ENCODE measurements at places on chromosomes 3 and 15.

DNA sequence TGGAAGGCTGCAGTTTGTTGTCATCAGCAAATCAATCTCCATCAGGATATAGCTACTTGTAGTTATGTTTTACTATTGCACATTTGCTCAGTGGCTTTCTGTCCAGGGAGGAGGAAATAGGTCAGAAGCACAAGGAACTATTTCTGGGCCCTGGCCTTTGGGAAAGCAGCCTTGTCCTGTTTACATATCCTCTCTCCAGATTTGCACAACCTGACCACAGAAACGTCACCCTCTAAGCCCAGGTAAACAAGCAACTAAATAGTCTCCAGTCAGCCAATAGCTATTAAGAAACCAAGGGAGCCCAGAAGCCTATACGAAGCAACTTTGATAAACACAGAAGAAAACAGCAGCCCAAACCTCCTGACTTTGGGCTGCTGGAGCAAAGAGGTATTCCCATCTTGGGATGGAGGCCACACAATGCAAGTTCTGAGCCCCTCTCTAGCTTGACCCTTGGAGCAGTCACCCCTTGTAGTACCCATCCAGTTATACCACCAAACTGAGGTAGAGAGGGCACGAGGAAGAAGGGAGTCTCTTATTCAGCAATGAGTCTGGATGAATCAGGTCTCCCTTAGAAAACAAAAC, 2.3 kb upstream of the FEM1B start:
- no peak for DNase-seq

- no peak for DNase-seq
These were observed 23.6 kb upstream of the DUT start for GRCh38 chr15:48307586-48307985.

DNA sequence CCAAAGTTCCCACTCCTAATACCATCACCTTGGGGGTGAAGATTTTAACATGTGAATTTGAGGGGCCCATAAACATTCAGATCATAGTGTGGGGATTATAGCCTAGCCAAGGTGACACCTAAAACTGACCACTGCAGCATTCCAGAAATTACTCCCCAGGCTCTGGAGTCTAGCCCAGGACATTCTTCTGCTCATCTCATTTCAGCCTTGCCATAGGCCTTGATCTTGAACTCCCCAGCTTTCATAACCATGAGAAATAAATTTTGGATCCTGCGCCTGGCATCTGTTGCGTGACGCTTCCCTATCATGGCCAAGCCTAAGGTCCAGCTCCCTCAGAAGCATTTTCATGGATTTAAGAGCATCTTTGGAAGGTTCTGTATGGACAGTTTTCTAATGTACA, 502.9 kb upstream of the THBS1 start:
- DNase-seq: no peak

DNA sequence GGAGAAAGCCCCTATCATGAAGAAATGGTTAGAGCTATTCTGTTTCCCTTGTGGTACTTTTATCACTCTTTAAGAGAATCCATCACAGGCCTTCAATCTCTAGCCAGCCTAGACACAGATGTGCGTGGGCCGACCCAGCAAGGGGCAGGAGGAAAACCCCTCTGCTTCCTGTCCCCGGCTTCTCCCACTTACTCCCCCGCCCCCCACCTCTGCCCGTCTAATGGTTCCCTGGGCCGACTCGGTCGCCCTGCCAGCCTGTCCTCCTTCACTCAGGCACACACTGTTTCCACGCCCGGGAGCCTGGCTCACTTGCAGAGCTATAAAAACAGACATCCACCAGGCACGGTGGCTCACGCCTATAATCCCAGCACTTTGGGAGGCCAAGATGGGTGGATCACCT, 58.3 kb upstream of the TFRC start:
- DNase-seq: no peak

- DNase-seq: no peak
These were observed 11.8 kb downstream of the GOLIM4 start for GRCh38 chr3:168083906-168084305.

DNA sequence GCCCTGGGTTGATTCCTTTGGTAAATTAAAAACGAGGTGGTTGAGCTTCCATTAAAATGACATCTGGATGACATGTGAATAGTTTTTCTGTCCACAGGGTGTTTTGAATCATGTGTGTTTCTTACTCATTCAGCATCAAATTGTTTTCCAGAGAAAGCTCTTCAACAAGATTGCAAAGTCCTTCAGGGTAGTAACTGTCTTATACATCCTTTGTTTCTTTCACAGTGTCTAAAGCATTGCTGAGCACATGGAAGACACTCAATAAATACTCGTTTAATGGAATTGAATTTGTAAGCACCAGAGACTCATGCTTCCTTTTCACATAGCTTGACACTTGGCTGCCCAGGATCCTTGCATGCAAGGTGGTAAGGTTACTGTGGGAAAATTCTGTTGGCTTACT, 223.1 kb upstream of the CNTN6 start:
- no peak for DNase-seq

DNA sequence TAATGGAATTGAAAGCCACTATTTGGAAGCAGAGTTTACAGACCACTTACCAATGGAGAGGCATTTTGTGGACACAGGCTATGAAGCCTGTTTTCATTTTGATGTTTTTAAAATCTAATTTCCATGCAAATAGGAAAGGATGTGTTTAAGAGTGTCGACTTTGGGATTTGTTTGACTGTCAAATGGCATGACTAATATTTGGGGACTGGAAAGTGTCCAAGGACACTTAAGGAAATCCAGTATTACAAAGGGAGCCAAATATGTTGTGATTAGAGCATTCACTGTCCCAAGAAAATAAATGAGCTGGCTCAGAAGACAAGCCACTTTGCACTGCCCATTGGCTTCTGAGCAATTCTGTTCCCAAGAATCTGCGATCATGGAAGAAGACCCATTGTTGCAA, 34.0 kb upstream of the SLC6A11 start:
- no peak for DNase-seq

DNA sequence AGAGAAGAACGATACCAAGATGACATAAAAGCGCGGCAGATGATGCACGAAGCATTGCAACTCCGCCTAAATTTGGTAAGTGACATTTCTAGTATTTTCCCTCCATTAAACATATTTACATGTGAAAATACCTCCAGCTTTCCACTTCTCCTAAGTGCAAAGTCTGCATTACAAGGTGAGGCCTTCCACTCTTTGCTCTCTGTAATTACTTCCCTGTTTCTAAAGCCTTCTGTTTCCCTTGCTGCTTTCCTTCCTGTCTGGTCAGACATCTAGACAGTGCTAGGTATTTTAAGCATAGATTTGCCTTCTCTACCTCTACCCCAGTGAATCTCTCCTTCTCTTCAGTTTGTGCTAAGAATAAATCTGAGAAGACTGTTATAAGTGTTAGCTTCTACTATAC, 1.9 kb downstream of the P2RY12 start:
- DNase-seq: no peak

DNA sequence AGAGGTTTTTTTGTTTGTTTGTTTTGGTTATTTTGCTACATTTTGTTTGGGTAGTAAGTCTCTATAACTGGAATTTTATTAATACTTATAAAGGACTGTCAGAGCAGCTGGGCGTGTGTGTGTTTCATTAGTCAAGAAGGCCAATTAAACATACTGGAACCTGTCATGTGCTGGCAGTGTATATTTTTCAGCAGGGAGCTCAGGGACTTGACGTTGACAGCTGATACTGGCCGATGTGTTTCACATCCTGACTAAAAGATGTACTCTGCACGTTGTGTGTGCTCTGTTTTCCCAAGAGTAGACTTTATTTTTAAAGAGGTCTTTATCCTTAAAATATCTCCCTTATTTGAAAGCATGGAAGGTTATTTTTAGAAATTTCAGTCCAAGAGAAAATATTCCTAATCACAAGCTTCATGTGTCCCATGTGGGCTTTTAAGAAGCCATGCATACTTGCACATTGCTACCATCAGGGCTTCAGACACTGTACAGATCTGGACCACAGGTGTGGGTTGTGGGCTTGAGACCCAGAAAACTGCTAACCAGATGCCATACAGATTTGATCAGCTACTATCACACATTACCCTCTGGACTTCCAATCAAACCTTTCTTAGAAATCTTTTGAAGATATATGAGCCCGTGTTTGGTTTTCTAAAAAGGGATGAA, 135.9 kb downstream of the FEZF2 start:
- DNase-seq: no peak

DNA sequence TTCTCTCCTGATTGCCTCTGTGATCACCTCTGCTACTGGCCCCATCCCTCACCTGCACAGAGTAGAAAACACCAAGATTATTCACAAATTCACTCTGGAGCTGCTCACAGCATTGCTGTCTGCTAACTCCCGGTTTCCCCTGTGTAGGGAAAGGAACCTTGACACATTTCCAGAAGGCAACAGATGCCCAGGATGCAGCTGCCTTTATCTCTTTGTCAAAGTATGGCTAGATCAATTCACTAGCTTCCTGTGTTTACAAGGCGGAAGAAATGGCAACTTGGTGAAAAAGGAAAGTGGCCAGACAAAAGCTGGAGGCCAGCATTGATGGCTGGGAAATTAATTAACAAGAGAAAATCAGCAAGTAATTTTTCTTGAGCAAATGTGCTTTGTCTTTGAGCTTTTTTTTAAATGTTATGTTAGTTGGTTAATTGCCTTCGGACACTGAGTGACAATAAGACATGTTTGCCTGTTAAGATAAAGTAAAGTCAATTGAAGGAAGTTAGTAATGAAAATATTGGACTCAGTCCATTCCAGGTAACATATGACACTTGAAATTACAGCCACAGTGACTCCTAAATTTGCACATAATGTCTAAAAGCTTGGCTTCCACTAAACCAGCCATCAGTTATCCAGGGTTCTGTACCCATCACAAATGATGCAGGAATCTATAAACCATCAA, 394.6 kb upstream of the IL12A start:
- no peak for DNase-seq

DNA sequence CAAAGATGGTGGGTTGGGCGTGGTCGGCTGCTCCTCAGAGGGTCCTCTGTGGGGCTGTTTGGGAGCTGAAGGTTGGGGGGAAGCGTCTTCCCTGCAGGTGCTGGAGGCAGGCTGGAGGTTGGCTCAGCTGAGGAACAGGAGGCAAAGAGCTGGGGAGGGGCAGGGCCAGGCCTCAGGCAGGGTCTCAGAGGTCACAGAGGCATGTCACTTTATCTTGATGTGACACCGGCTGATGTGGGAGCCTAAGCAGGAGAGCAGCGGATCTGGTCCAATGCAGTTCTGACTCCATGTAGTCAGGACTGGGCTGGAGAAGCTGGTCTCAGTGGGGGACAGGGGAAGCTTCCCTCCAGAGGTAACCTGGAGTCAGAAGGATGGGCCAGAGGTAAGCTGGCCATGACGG, 7.7 kb upstream of the GNAT1 start:
- no peak for DNase-seq

- no peak for DNase-seq
These were observed 368.4 kb upstream of the IL12A start for GRCh38 chr3:159620281-159620680.

DNA sequence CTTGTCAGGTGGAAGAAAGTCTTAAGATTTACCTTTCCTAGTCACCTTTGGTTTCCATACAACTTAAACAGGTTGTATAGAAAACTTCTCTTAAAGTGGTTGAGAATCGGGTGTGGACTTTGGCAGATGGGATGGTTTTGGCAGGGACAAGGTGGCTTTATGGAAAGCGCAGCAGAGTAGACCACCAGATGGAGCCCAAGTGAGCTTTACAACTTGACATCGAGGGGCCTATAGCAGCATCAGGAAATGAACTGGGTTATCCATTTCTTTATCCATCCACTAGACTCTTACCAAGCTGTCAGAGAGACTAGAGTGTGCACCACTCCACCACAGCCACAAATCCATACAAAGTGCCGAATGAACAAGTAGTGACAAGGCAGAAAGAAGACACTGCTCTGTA, 85.3 kb upstream of the MBNL1 start:
- no peak for DNase-seq

GRCh38 chr3:33145901-33146580, 32.2 kb downstream of the CRTAP start:
- no peak for DNase-seq

DNA sequence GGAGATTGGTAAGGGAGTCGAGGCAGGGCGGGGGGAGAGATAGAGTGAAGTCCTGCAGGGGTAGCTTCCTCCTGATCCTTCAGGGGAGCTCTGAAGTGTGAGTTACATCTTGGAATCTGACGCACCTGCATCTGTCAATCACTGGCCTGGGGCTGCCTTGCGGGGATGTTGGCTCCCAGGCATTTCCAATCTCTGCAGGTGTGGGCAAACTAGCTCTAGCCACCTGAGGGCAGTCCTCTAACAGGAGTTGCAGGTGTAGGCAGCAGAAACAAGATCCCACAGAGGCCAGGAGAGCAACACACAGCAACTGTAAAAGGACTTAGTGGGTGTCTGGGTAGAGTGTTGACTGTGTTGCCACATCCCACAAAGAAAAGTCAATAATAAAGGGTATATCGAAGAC, 63.6 kb downstream of the ZNF621 start:
- DNase-seq: no peak

DNA sequence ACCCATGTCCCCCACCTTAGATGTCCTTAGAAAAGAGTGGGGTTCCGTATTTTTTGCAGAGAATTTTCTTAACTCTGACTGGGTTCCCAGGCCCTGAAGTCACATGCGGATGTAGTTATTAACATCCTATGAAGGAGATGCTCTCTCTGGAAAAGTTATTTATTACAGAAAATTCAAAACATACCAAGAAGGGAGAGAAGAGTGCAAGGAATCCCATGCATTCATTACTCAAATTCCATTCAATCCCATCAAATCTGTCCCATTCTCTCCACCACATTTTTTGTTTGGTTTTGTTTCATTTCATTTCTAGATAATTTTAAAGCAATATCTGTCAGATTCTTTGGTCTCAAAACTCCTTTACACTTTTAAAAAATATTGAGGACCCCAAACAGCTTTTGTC, 34.3 kb upstream of the ANKRD34C start:
- DNase-seq: no peak

GRCh38 chr3:31105438-31106077, 211.1 kb upstream of the GADL1 start:
- DNase-seq: peak; percentile 76

GRCh38 chr15:73287019-73287418, 81.7 kb downstream of the HCN4 start:
- DNase-seq: no peak

- no peak for DNase-seq
These were observed 118.2 kb upstream of the THBS1 start for GRCh38 chr15:39462691-39463090.

- DNase-seq: no peak
These were observed 125.4 kb upstream of the RAD18 start for GRCh38 chr3:9088441-9089353.

DNA sequence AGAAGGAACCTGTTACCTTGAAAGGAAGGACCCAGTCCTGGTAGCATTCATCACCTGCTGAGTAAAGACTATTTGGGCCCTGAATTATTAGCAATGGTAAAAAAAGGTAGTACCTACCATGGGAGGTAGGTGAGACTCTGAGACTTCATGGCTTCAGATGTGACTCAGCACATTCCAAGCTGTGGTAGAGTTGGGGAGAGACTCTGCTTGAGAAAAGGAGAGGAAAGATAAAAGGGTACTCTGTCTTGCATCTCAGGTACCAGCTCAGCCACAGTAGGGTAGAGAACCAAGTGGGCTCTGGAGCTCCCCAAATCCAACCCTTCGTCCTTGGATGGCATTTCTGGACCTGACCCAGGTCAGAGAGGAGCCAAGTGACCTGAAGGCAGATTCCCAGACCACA, 430.4 kb downstream of the TBL1XR1 start:
- DNase-seq: no peak
